ENCODE measurements at places on chromosomes 6 and 20.

GRCh38 chr6:164230259-164230658, 815.7 kb downstream of the QKI start:
- DNase-seq, result no peak

DNA sequence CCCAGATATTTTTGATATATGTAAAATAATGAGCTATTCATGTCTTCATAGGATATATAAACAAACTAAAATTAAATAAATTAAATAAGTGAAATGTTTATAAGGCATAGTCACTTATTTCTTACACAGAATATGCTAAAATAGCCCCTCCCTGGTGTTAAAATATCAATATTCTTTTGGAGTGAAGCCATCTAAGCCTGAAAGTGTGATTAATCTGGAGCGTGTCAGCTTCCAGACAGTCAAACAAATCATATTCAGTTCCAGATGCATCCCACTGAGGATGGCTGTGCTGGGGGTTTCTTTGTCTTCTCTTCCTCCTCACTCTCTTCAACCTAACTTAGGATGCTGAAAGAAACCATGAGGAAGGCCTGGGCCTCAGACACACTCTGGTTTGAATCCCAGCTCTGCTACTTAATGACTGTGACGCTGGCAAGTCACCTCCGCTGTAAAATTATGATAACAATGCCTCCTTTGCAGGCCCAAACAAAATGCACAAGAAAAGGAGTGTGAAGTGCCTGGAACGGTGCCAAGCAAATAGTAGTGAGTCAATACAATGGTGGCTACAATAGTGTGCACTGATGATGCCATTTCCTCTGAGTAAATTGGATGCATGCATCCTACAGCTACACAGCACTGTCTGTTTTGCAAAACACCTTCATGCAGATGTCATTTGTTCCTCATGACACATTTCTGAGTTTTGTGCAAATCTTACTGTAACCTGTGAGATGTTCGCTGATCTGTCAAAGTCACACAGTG, 161.4 kb downstream of the FOXC1 start:
- DNase-seq, result no peak

GRCh38 chr6:111269401-111269970, 182.2 kb downstream of the SLC16A10 start:
- peak; percentile 6 for DNase-seq

DNA sequence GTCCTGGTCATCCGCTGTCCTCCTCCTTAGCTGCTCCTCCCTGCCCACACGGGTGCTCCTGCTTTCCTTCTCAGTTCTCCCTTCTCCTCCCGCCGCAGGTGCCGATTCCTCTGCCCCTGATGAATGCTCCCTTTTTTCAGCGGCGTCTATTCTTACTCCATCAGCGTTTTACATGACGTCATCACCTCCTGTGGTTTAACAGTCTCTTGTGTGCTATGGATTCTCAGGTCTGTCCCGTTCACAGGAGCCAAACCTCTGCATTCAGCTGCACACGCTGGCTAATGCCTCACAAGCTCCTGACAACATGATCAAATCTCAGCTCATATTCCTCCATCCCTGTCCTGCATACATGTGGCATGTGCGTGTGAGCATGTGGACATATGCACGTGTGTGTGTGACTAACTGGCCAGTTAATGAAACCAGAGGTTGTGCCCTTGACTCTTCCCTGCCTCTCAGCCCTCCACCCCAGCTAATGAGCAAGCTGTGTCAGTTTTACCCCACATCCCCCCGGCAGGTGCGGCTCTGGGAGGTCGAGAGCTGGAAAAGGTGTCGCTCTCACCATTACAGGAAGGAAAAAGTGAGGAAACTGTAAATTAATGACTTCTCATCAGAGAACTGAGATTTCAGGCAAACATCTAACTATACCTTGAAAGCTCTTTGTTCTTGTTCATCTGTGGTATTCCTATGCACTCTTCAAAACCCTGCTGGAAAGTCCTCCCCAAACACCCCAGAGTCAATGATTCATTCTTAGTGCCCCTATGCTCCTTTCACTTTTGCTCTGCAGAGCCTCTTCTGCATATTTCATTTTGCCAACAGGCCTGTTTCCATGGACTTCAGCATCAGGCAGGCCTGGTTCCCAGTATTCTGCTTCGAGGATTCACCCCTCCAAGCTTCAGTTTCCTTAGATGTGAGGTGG, 163.1 kb downstream of the TTLL2 start:
- no peak for DNase-seq

- no peak for DNase-seq
Measured at GRCh38 chr6:8087870-8088754, 14.2 kb downstream of the EEF1E1 start.

- DNase-seq, result no peak
Measured at GRCh38 chr6:76004202-76004601, 68.3 kb downstream of the IMPG1 start.

- no peak for DNase-seq
Measured at GRCh38 chr20:3679749-3680700, 1.8 kb downstream of the ADAM33 start.

- no peak for DNase-seq
Measured at GRCh38 chr6:127340171-127340570, 3.2 kb downstream of the ECHDC1 start.

GRCh38 chr6:42745083-42745639, 742 bp downstream of the TBCC start:
- DNase-seq, result peak; percentile 33

- no peak for DNase-seq
Measured at GRCh38 chr20:4088766-4089165, 73.4 kb upstream of the RNF24 start.

DNA sequence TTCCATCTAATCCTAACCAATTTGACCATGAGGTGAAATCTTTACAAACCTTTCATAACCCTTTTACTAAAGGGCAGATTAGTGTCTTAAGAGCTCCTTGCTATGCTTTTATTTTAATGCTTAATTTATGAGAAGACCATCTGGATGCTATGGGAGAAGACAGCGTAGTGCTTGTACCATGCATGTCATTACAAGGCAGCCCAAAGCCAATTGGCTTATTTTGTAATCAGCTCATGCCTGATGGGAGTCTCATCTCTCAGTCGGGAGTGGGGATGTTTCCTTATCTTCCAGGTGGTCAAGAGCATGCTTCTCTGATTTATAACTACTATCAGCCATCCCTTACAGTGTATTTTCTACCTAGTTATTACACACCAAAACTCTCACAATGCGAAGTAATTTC, 304.7 kb downstream of the FARS2 start:
- DNase-seq, result no peak

DNA sequence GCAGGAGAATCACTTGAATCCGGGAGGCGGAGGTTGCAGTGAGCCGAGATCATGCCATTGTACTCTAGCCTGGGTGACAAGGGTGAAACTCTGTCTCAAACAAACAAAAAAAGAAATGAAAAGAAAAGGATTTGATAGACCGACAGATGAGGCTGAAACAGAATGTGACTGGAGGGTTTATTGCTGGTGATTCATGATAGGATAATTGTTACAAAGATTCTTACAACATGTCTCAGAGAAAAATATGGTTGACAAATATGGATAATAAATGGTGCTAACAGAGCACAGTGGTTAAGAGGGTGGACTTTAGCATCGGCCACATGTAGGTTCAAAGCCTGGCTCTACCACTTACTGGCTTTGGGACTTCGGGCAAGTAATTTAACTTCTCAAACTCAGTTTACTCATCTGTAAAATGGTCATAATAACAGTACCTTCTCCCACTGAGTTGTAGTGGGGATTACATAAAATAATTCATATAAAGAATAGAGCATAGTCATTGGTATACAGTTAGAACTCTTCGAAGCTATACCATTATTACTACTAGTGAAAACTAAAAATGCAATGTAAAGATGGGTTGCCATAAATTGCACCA, 131.9 kb downstream of the MAP3K7 start:
- no peak for DNase-seq

DNA sequence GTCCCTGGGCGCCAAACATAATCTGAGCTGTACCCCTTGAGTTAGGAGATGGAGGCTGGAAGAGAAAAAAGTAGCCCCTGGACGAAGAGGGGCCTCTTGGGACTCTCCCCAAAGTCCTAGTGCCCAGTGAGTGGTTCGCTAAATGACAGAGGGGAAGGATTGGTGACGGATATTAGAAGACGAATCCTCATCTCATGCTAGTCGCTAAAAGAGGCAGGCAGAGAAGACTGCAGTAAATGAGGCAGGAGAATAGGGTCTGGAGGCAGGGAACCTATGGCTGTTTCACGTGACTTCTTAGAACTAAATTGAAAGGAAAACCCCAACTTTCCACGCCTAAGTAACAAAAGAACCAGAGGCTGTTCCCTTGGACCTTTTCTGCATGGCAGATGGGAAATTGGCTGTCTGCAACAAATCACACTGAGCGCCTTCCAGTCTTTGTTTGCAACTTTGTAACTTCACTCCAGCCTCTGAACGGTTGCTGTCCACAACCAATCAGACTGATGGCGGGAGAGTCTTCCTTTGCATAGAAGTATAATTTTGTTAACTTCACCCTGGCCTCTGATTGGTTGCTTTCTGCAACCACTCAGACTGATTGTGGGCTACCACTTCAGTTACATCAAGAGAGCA, 731 bp upstream of the RBL1 start:
- DNase-seq, result no peak

- no peak for DNase-seq
Measured at GRCh38 chr6:84597238-84597875, 167.0 kb downstream of the TBX18 start.

DNA sequence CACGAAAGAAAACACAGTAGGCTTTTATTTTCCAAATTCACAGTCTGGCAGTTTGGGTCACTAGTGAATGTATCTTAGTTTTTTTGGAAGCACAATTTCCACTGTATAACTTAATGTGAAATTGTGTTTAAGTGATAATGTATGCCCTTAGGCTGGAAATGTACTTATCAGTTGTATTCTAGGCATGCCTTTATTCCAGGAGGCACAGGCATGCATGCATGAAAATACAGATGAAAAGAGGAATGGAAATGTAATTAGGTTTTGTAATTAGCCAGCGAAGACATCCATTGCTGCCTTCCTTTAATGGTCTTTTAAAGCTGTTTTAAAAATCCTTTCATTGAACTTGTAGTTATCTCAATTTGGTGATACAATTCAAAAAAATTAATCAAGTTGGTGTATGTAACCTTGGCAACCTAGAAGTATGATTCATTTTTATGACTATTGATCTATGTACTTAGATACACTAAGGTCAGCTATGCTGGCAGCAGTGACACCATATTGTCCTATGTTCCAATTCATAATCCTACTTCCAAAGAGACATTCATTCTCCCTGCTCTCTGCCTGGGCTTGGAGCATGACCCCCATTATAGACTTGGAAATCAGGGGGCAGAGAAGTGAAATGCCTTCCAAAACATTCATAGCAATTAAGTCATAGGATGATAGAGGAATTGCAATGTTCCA, 73.1 kb downstream of the SNAP25 start:
- no peak for DNase-seq

GRCh38 chr6:6909111-6909510, 198.7 kb upstream of the RREB1 start:
- no peak for DNase-seq

DNA sequence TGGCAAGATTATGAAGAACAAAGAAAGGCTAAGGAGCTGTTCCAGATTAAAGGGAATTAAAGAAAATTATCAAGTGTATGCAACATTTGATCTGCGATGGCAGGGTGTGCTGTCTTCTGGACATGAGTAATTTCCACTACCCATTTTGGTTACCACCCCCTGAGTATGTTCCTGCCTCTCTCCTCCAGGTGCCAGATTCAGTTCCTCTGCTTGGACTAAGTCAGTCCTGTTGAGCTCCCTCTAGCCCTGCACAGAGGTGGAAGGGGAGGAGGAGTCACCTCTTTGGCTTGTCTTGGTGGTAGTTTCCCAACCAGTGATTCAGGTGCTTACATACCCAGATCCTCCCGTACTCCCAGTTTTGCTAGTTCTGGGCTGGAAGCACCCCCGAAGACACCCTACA, 22.2 kb upstream of the SNRPB2 start:
- DNase-seq, result no peak

GRCh38 chr20:35014537-35014936, 58.9 kb downstream of the MYH7B start:
- DNase-seq, result no peak

DNA sequence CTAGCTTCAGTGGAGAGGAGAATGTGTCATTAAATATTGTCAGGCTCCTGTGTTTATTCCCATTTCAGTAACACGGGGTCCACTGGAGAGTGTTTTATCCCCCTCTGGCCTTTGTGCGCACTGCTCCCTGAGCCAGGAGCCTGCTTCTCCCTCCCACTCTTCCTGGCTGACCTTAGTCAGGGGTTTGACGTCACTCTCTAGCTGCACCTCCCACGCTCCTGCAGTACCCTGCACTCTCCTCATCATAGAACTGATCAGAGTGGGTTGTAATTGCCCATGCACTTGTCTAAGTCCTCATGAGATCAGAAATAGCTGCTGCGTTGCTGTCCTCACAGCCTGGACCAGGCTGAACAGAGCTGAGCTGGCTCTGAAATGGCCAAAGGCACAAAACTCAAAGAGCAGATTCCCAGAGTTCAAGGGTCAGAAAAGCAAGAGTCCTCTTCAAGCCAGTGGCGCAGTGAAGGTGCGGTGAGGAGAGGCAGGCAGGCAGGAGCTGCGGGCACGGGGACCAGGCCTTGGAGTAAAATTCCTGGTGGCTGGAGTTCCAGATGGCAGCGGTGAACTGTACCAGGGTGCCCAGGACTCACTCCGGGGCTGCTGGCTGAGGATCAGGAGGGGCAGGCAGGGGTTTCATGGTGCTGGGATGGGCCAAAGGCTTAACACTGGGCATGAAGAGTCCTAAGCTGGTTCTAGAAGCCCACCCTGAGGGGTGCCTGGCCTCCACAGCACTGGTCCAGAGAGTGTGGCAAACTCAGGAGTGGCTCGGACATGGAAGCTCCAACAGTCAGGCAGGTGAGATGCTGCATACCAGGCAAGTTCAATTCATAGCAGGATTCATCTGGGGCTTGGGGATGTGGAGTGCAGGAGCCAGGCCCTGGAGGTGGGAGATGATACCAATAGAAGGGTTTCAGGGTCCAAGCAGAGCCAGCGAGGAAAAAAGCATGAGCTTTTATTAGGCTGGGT, 170.9 kb downstream of the SCP2D1 start:
- DNase-seq, result no peak

DNA sequence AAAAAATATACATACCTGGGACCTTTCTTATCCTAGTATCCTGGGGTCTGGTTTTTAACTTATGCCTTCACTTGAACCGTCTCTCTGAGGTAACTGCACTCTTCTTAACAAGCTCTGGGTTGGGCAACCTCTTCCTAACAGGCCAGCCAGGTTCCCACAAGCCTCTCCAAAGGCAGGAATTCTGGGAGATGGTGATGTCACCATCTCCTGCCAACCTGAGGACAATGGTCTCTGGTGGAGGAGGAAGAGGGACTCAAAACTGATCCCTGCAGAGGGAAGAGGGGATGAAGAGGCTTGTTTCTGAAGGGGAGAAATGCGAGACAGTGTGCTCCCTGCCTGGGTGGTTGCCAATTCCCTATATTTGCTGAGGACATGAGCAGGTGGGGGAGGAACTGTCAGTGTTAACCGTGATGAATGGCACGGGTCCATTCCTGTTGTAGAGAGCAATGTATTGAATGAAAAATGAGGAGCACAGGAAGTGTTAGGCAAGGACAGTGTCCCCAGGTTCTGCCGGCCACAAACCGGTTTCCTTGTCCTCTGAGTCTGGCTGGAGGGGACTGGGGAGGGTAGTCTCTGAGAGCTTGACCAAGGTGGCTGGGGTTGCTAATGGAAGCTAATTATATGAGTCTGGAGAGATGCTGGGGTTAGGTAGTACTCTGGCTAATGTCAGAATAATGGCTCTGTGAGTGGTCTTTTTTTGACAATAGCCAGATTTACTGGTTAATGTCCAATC, 95.5 kb downstream of the KCNB1 start:
- peak; percentile 84 for DNase-seq

All from NCI-H2171 treated with DMSO at 0.1 percent for 48 hours (cell line).